ENCODE measurements at places on chromosomes 13 and 19. TPM values are rescaled to one million over a fixed set of nuclear protein-coding genes. Genes with fewer than 3 reads are reported as not detected.

The TSHZ3 gene
- polyA plus RNA-seq, result 2.3 TPM

The ZNF829 gene
- 0.14 TPM for polyA plus RNA-seq

The LILRB1 gene
- 317 TPM for polyA plus RNA-seq

The SEMA6B gene
- 0.87 TPM for polyA plus RNA-seq

The JUNB gene
- 1,279 TPM for polyA plus RNA-seq

The MED29 gene
- 38.2 TPM for polyA plus RNA-seq

The YJEFN3 gene
- polyA plus RNA-seq, result not detected

The CEACAM16 gene
- not detected for polyA plus RNA-seq

The SIGLEC12 gene
- polyA plus RNA-seq, result 1.8 TPM

The KLK4 gene
- not detected for polyA plus RNA-seq

The RXFP2 gene
- polyA plus RNA-seq, result 0.38 TPM

The HSPB6 gene
- not detected for polyA plus RNA-seq

The PGLYRP1 gene
- polyA plus RNA-seq, result 0.36 TPM

The ONECUT3 gene
- not detected for polyA plus RNA-seq

The CD33 gene
- 264 TPM for polyA plus RNA-seq

The KIR2DL1 gene
- not detected for polyA plus RNA-seq

The PSG2 gene
- not detected for polyA plus RNA-seq

The ZNF737 gene
- polyA plus RNA-seq, result 0.61 TPM

The THSD8 gene
- polyA plus RNA-seq, result 4.0 TPM

The MEIOSIN gene
- polyA plus RNA-seq, result not detected

The GPR183 gene
- polyA plus RNA-seq, result 288 TPM

The RELB gene
- 34.4 TPM for polyA plus RNA-seq

The NDUFA3 gene
- 333 TPM for polyA plus RNA-seq
